ENCODE measurements at places on chromosomes 7 and 10.

DNA sequence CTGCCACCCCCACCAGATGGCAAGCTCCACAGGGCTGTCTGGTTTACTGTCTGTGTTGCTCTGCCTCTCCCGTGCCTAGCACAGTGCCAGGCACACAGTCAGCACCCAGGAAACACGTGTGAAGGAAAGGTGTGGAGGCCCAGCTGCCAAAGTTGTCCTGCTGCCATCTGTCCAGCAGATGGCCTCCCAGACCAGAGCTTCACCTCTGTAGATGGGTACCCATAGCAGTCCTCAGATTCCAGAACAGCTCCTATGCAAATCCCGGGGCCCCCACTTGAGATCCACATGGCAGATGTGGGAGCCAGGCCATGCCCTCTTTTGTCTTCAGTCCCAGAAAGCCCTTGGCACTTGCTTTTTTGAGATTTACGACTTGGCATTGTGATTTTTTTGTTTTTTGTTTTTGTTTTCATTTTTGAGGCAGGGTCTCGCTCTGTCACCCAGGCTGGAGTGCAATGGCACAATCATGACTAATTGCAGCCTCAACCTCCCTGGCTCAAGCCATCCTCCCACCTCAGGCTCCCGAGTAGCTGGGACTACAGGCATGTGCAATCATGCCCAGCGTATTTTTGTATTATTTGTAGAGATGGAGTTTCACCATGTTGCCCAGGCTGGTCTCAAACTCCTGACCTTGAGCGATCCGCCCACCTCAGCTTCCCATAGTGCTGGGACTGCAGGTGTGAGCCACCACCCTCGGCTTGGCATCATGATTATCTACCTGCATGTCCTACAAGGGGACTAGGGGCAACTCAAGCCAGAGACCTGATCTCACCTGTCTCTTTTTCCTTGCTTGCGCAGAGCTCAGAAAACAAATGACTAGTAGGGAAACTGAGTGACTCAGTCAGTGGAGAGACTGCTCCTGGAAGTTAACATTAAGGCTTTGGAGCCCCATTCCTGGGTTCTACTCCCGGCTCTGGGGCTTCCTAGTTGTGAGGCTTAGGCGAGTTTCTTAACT, 16.9 kb upstream of the PALD1 start:
- peaks cover 7% of the 10 kb centered on the region for H3K4me1 ChIP-seq
- no peak overlapping the region for H3K4me3 ChIP-seq
- H3K36me3 ChIP-seq, result no peaks in the 10 kb centered on the region
- DNase-seq, result peak; percentile 58

DNA sequence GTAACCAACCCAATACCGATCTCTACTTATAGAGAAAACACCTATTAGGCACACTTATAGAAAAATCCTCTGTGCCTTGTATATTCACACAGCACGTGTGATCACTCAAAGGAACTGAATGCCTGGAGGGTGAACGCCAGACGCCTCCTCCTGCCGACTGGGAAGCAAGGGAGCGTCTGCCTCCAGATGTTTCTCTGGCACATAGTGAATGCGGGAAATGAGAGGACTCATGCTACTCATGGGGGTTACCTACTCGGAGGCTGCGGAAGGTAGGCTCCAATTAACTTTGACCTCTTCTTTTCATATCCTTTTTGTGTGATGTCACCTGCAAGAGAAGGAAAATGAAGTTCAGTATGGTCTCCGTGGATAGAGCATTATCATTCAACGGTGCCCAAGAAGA, 203.3 kb downstream of the DIP2C start:
- H3K27me3 ChIP-seq, result no peaks in the 10 kb centered on the region
- DNase-seq, result no peak
- H3K27ac ChIP-seq, result no peak overlapping the region
- H3K4me1 ChIP-seq, result peaks cover 5% of the 10 kb centered on the region

DNA sequence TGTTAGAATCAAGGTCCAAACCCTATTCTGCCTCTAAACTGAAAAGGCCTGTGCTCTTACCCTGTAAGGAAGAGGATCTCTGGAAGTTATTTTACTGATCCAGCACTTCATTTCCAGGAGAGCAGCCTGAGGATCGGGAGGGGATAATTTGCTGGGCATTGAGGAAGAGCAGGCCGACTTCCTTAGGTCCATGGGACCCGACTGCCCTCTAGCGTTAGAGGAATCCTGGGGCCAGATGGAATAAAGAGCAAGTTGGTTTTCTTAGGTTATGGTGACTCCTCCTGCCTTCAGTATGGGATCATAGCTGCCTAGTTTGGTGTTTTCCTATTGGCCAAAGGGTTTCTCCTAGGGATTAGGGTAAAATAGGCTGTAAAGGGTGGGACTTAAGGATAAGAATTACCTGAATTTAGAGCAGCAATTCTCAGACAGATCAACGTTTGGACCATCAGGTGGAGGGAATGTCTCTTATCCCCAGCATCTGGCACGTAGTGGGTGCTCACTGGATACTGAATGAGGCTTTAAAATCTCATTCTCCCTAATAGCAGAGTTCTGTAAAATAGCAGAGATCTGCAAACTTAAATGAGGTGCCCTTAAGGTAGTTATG, 40.0 kb upstream of the SORBS1 start:
- peaks cover 4% of the 10 kb centered on the region for H3K27me3 ChIP-seq
- H3K36me3 ChIP-seq, result peaks cover 2% of the 10 kb centered on the region
- H3K4me3 ChIP-seq, result no peak overlapping the region
- H3K27ac ChIP-seq, result no peak overlapping the region

DNA sequence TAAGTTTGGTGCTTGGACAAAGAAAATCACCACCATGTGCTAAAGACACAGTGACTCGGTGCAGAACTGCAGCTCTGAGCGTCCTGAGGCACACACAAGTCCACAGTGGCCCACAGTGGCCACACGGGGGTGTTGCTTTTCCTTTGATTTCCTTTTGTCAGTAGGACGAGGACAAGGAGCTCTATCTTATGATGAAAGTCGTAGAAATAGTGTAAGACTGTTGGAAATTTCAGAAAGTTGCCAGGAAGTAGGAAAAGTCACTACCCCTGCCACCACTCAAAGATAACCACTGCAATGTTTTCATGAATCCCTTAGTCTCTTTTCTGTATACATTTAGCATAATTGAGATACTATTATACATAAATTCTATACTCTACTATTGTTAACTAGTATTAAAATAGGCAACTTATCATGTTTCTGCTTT, 146.0 kb downstream of the TNS3 start:
- no peak for DNase-seq
- H3K27ac ChIP-seq, result no peak overlapping the region
- H3K27me3 ChIP-seq, result no peaks in the 10 kb centered on the region
- H3K4me3 ChIP-seq, result no peak overlapping the region

- peaks cover 4% of the 10 kb centered on the region for H3K36me3 ChIP-seq
- peak overlapping the region; percentile 73 for H3K4me3 ChIP-seq
- H3K4me1 ChIP-seq, result peaks cover 97% of the 10 kb centered on the region
- H3K27ac ChIP-seq, result peak overlapping the region; percentile 100
These were observed 17.0 kb upstream of the C10orf105 start for GRCh38 chr10:71736570-71736952.

DNA sequence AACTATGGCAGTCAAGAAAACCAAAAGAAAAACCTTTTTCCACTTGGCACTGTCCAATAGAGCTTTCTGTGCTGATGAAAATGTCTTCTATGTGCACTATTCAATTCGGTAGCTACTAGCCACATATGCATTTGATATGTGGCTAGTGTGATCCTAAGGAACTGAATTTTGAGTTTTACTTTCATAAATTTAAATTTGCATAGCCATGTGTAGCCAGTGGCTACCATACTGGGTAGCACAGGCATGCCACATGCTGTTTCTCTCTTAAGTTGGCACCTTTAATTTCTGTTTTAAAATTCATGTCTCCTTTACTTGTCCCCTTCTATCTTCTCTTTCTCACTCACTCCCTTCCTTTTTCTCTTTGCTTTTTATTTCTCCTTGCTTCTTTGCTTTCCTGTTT, 455.7 kb downstream of the AUTS2 start:
- no peak for DNase-seq
- H3K4me1 ChIP-seq, result no peaks in the 10 kb centered on the region
- no peak overlapping the region for H3K4me3 ChIP-seq

DNA sequence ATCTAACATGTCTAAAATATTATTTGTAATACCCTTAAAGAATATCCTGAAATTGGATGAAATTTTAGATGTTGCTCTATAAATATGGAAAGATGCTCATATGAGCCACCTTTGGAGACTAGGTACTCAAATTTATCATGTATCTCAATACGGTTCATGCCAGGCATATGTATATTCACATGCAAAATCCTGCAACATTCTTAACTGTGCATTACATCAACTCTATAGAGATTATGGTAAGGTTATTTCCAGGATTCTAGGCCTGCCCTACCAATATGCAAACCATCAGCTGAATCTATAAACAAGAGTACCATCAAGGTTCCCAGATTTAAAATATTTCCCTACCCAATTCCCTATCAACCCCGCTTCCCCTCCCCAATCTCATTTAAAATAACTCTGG, 27.5 kb downstream of the OSBPL3 start:
- no peaks in the 10 kb centered on the region for H3K27me3 ChIP-seq
- no peak overlapping the region for H3K4me3 ChIP-seq
- H3K36me3 ChIP-seq, result peaks cover 18% of the 10 kb centered on the region
- no peak overlapping the region for H3K27ac ChIP-seq
- DNase-seq, result no peak

DNA sequence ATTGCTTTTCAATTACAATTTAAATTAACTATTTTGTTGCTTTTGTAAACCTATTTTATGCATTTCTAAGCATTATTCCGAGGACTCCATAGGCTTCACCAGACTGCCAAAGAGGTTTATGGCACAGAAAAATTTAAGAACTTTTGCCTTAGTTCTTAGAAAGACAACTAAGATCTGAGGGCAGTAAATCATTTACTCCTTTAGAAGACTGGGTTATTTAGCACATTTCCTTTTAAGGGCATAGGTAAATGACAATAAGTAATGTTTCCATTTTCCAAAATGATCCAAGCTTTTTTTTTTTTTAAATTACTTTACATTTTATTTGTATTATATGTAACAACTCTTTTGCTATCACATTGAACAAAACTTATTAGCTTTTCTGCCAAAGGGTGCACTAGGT, 15.0 kb upstream of the STEAP4 start:
- no peak overlapping the region for H3K27ac ChIP-seq
- H3K4me3 ChIP-seq, result no peak overlapping the region

DNA sequence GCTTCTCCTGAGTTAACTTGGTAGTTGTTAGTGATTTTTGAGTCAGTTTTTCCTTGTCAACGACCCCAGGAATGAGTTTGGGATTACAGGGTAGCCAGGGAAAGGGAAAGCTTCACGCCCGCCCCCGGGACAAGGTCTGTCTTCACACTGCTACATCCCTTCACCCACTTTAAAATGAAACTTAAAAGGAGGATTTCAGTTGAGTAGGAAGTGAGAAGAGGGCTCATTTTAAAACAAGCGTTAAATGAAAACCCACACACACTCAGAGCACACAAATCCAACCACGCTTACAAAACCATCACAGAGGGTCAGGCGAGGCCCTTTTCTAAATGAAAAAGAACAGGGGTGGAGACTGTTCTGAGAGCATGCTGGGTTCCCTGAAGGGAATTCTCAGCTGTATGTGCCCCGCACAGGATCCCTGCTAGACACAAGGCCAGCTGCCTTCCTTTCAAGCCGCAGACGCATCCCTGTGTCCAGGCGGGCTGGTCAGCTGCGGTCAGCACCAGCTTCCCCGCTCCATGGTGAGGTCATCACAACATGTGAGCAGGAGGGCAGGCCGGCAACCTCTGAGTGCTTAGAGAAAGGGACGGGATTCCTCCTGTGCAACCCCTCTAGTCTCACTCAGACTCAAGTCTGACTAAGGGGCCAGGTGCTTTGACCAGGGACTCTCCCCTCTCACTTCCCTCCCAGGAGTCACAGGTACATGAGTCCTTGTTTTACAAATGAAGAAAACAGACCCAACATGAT, 111.8 kb downstream of the EGFR start:
- no peak for DNase-seq
- no peak overlapping the region for H3K27ac ChIP-seq
- peaks cover 24% of the 10 kb centered on the region for H3K27me3 ChIP-seq

DNA sequence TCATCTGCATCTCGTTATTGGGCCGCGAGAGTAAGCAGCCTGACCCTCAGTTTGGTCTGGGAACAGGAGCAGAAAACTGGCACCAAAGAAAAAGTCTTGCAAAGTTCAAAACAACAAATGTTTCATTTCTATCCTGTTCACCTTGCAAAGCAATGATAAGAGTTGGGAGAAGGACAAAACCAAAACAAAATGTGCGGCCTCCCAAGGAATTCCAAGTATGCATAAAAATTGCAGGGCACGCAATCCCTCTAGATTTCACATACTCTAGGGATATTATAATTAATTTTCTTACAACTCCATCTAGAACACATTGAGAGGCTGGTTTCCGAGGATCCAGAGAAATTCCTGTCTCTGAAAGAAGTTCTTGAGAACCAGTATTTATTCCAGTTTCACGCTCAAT, 20.1 kb downstream of the CHUK start:
- no peaks in the 10 kb centered on the region for H3K4me1 ChIP-seq
- no peak for DNase-seq
- no peak overlapping the region for H3K27ac ChIP-seq
- peaks cover 42% of the 10 kb centered on the region for H3K36me3 ChIP-seq
- no peaks in the 10 kb centered on the region for H3K27me3 ChIP-seq

DNA sequence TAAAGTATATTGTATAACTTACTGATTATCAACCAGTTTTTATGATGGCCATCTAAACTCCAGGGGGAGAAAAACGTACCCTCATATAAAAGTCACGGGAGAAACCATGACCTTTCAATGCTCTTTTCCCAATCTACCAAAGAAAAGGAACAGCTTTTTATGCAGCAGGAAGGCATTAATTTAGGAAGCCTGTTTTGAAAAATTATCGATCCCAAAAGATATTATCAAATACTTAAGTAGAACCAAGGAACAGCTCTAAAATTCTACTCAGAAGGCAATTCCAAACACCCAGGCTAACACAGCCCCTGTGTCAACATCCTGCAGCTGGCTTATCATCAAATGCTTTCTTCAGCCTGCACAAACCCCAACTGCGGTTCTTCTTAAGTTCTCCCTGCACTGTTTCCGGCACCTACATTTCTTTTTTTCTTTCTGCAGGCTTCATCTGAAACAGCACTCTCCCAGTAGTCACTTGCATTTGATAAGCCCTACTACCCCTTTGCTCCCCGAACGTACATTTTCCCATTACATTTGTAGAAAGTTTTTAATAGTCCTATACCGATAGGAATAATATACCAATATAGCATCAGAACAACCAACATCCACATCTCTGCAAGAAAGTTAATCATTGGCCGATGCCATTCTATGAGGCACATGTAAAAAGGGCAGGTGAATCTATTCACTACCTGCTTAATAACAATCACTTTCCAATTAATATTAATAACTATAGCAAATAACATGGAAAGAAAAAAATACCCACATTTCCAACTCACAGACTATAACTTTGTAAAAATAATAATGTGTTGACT, 47.9 kb downstream of the PIP4K2A start:
- peak overlapping the region; percentile 79 for H3K4me3 ChIP-seq
- H3K27me3 ChIP-seq, result no peaks in the 10 kb centered on the region
- peaks cover 92% of the 10 kb centered on the region for H3K4me1 ChIP-seq
- H3K36me3 ChIP-seq, result no peaks in the 10 kb centered on the region

All from activated naive CD8-positive, alpha-beta T cell treated with anti-CD3 and anti-CD28 coated beads, Interleukin-2, amount 50 U/mL, for 24 hours (primary cell).